ENCODE measurements at places on chromosomes 4 and X.

- no peak for DNase-seq
These were observed 26.3 kb upstream of the KDM5C start for GRCh38 chrX:53251307-53251706.

GRCh38 chr4:82467471-82467870 lies 37.1 kb downstream of the ENOPH1 start:
- no peak for DNase-seq

GRCh38 chrX:143306991-143307937 lies 210.0 kb downstream of the SPANXN3 start:
- no peak for DNase-seq

DNA sequence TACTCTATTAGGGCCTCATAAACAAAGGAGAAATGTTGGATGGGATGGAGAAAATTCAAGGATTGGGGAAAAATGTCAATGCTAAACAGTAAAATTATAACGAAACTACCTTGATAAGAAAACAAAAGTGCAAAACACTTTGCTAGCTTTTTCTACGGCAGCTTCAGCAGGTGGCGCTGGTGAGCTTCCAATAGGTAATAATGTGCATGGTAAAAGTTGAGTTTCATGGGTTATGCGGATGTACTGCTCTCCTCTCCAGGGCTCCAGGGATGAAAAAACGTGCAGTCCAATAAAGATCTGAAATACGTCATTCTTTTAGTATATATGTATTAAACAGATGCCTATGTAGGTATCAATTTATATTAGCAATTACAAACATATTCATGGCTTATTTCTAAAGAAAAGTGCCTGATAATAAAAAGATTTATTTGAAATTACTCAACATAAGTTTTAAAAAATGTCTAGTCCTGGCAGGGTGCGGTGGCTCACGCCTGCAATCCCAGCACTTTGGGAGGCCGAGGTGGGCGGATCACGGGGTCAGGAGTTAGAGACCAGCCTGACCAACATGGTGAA lies 239.6 kb downstream of the GRXCR1 start:
- no peak for DNase-seq

DNA sequence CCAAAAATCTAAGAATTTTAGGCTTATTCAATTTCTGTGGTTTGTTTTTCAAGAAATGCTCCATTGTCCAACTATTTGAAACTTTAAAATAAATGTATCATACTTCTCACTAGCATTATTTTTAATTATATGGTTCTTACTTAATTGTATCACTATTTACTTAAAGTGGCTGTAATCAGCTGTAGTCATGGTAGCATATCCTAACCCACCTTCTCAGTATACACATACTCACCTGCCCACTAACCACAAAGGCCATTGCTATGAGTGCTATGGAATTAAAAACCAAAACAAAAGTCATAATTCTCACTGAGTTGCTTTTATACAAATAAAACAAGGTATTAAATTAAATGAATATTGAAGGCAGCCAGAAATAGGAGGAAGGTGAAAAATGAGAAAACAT lies 5.0 kb downstream of the FBXO8 start:
- no peak for DNase-seq

- no peak for DNase-seq
These were observed 114.0 kb downstream of the IL1RAPL1 start for GRCh38 chrX:28701222-28701621.
